ENCODE measurements at places on chromosomes 2 and 18. TPM values are rescaled to one million over a fixed set of nuclear protein-coding genes. Genes with fewer than 3 reads are reported as not detected.

The ATP6V1B1 gene
- total RNA-seq, result not detected

The G6PC2 gene
- total RNA-seq, result not detected

The ALPI gene
- not detected for total RNA-seq

The RFTN2 gene
- 14.0 TPM for total RNA-seq

The DSG1 gene
- not detected for total RNA-seq

Measured in dermis lymphatic vessel endothelial cell (primary cell).